Pons (tissue), 1 donor: ENCODE measurements at places on chromosomes 6 and 20.
A peak's percentile ranks its signal among the peaks of the same experiment; 100 is the strongest.

DNA sequence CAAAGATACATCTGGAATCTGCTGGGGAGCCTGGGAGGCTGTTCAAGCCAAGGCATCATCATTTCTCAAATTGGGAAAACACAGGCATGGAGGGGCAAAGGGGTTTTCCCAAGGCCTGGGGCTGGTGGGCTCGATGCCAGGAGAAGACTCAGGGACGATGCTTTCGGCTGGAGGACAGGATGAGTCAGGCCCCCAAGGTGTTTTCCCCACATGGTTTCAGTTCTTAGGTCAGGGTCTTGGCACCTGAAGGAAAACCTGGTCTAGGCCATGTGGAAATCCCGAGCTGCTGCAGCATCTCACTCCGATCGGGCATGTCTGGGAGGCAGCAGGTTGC is 348.1 kb downstream of the CDC5L start:
- no peak for DNase-seq

- DNase-seq = no peak
Measured at GRCh38 chr6:41927253-41927652, 6.0 kb downstream of the BYSL start.

DNA sequence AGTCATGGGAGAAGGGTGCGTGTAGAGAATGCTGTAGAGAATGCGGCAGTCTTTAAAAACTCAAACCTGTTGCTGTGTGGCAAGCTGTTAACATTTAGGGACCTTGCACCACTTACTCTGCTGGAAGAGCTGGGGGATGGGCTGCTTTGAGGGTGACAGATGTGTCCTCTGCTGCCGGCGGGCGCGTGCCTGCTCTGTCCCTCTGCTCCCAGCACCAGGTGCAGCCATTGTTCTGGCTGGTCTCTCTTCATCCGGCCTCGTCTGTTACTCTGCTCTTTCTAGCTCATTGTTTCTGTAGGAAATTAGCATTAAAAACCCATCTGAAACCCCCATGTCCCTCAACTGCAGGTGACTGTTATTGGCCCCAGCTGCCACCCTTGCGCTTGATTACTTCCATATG is 78.5 kb downstream of the CBFA2T2 start:
- DNase-seq = peak; percentile 88

GRCh38 chr6:93858213-93858612 is 438.9 kb upstream of the EPHA7 start:
- DNase-seq = no peak

GRCh38 chr6:167530951-167531350 is 206.1 kb downstream of the TTLL2 start:
- no peak for DNase-seq

DNA sequence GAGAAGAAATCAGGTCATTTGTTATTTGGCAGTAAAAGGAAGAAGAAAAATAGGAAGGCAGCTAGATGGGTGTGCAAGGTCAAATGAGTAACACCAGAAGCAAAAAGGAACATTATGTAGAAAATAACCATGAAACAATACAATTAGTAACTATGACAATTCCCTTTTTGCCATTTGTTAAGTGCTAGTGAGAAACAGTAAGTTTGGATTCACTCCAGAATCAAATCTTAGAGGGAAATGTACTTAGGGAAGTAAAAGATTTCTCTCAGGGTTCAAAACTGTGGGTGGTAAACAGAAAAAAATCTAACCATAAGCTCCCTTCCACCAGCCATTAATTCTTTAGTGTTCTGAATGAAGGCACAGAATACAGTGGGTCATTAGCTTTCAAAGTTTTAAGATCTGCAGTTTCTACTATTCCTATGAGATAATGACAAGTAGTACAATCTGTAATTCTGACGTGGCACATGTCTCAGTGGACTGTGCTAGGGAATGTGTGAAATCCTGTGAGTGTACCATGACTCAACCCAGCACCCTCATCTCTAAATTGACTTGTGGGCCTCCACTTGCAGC is 17.1 kb downstream of the REPS1 start:
- DNase-seq = peak; percentile 42

DNA sequence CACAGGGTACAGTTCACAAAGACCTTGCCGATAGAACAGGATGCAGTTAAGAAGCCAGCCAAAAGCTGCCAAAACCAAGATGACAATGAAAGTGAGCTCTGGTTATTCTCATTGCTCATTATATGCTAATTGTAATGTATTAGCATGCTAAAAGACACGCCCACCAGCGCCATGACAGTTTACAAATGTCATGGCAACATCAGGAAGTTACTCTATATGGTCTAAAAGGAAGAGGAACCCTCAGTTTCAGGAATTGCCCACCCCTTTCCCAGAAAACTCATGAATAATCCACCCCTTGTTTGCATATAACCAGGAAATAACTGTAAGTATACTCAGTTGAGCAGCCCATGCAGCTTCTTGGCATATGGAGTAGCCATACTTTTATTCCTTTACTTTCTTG is 748.7 kb downstream of the QKI start:
- DNase-seq = no peak

GRCh38 chr20:40851051-40851450 is 162.0 kb upstream of the MAFB start:
- DNase-seq = no peak

DNA sequence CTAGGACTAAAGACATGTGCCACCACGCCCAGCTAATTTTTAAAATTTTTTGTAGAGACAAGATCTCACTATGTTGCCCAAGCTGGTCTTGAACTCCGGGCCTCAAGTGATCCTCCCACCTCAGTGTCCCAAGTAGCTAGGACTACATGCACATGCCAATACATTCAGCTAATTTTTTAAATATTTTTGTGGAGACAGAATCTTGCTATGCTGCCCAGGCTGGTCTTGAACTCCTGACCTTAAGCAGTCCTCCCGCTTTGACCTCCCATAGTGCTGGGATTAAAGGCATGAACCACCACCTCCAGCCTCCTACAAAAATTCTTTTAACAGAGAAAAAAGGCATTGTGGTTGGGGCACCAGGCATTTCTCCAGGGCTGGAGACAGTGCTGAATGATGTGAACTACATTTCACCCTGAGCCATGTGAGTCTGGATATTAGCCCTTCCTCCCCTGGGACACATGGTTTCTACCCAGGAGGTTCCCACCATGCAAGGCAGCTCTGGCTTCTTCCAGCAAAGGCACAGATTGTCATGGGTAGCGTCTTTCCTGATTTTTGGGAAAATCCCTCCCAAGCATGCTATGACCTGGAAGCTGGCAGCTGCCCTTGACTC is 36.3 kb upstream of the CMTR1 start:
- DNase-seq = no peak

DNA sequence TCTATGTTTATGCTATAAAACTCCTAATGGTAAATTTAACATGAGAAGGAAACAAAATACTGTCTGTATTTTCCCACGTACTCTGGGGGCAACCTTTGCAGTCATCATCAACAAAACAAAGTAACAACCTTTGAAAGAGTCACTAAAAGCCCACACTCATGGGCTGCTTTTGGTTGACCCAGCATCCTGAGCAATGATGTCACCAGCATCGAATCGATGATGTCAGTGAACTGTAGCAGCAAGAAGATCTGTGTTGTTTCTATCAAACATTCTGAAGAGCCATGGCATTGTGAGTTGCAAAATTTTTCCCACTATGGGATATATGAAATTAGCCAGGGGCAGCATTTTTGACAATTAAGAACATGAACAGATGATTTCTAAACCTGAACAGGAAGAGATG is 300.1 kb downstream of the HIVEP2 start:
- DNase-seq = no peak

- no peak for DNase-seq
Measured at GRCh38 chr6:31702405-31702818, 712 bp downstream of the ABHD16A start.

DNA sequence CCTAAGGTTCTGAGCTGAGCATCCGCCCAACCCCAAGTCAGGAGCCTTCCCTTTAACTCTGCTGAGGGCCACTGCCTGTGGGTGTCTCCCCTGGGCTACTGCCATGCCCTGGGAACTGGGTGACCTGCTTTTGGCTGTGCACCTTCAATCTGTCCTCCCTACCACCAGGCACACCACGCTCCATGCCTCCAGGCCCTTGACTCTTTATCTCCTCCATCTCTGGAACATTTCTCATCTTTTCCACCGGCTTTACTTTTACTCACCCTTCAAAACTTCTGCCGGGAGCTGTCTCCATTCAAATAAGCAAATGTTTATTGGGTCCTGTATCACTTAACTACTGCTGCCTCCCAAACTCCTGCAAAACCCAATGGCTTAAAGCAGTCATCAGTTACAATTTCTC is 83.3 kb upstream of the NHSL1 start:
- DNase-seq = no peak

- DNase-seq = no peak
Measured at GRCh38 chr6:49515485-49516146, 15.9 kb downstream of the GLYATL3 start.
